ENCODE measurements at places on chromosomes 5 and 9. TPM values are rescaled to one million over a fixed set of nuclear protein-coding genes. Genes with fewer than 3 reads are reported as not detected.

GRCh38 chr5:175520321-175520720 lies 42.0 kb downstream of the SFXN1 start:
- no peaks in the 10 kb centered on the region for H3K27me3 ChIP-seq
- H3K4me3 ChIP-seq = peak overlapping the region; percentile 65
- H3K27ac ChIP-seq = peak overlapping the region; percentile 100
- H3K4me1 ChIP-seq = peaks cover 95% of the 10 kb centered on the region
- H3K36me3 ChIP-seq = peaks cover 80% of the 10 kb centered on the region

- no peak for DNase-seq
- no peaks in the 10 kb centered on the region for H3K27me3 ChIP-seq
- H3K4me3 ChIP-seq = no peak overlapping the region
- H3K36me3 ChIP-seq = peaks cover 85% of the 10 kb centered on the region
- peak overlapping the region; percentile 14 for H3K27ac ChIP-seq
Observed at GRCh38 chr9:127444921-127445850, 6.0 kb downstream of the RPL12 start.

GRCh38 chr5:56973473-56973872 lies 21.6 kb upstream of the MIER3 start:
- H3K4me1 ChIP-seq = no peaks in the 10 kb centered on the region
- H3K27me3 ChIP-seq = peaks cover 2% of the 10 kb centered on the region
- DNase-seq = no peak
- H3K36me3 ChIP-seq = no peaks in the 10 kb centered on the region

DNA sequence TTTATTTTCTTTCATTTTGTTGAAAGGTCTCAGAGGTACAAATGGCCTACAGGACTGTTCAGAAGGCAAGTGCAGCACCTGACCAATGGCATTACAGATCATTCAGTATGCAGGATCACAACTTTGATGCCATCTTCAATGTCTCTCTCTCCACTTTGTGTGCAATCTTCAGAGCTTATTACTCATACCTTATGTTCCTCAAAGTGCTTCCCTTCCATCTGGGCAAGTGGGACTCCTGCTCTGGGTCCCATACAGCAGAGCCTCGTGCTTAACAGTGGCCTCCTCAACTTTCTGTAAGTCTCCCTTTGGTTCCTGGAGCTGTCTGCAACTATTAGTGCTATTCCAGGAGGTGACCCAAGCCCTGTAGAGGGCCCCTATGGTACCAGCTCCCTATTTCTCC lies 358.4 kb upstream of the RPS23 start:
- H3K4me3 ChIP-seq = no peak overlapping the region
- no peaks in the 10 kb centered on the region for H3K27me3 ChIP-seq
- H3K36me3 ChIP-seq = no peaks in the 10 kb centered on the region
- no peak for DNase-seq

- no peaks in the 10 kb centered on the region for H3K27me3 ChIP-seq
- DNase-seq = no peak
- no peaks in the 10 kb centered on the region for H3K4me1 ChIP-seq
- H3K27ac ChIP-seq = no peak overlapping the region
- no peak overlapping the region for H3K4me3 ChIP-seq
- peaks cover 5% of the 10 kb centered on the region for H3K36me3 ChIP-seq
Observed at GRCh38 chr5:83022334-83022733, 54.9 kb downstream of the TMEM167A start.

GRCh38 chr9:136599811-136600660 lies 54.2 kb upstream of the NOTCH1 start:
- no peak for DNase-seq
- H3K27me3 ChIP-seq = peaks cover 30% of the 10 kb centered on the region
- H3K4me3 ChIP-seq = no peak overlapping the region

GRCh38 chr5:10542055-10542550 lies 21.8 kb upstream of the ANKRD33B start:
- peaks cover 26% of the 10 kb centered on the region for H3K27me3 ChIP-seq
- H3K27ac ChIP-seq = no peak overlapping the region
- peaks cover 8% of the 10 kb centered on the region for H3K4me1 ChIP-seq
- no peaks in the 10 kb centered on the region for H3K36me3 ChIP-seq
- no peak overlapping the region for H3K4me3 ChIP-seq

GRCh38 chr9:96441798-96442445 lies 8.0 kb upstream of the HABP4 start:
- no peaks in the 10 kb centered on the region for H3K27me3 ChIP-seq
- H3K36me3 ChIP-seq = no peaks in the 10 kb centered on the region
- no peak overlapping the region for H3K27ac ChIP-seq
- H3K4me1 ChIP-seq = no peaks in the 10 kb centered on the region
- no peak overlapping the region for H3K4me3 ChIP-seq
- no peak for DNase-seq

- H3K4me3 ChIP-seq = no peak overlapping the region
- H3K27ac ChIP-seq = no peak overlapping the region
- peaks cover 10% of the 10 kb centered on the region for H3K27me3 ChIP-seq
- H3K4me1 ChIP-seq = no peaks in the 10 kb centered on the region
Observed at GRCh38 chr5:158414780-158415179, 555.8 kb upstream of the CLINT1 start.

DNA sequence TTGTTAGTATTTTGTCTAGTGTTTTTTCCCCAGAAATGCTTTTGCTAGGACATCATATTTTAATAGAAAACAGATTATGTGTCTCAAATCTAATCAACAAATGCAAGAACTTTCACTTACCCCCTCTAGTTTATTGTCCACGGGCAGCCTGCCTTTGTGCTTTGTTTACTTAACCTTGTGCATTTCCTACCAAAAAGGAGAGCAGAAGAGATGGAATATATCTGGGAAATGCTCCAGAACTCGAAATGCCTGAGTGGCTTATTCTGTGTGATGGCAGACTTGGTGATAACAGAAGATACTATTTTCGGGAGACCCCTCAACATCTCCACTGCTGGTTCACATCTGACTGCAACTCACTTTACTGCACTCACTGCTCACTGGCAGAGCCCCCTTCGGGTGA lies 33.3 kb upstream of the SPDL1 start:
- H3K4me3 ChIP-seq = no peak overlapping the region
- no peak for DNase-seq
- peaks cover 3% of the 10 kb centered on the region for H3K4me1 ChIP-seq
- peaks cover 56% of the 10 kb centered on the region for H3K27me3 ChIP-seq

GRCh38 chr9:97873425-97873824 lies 20.4 kb downstream of the FOXE1 start:
- no peak overlapping the region for H3K27ac ChIP-seq
- H3K27me3 ChIP-seq = peaks cover 4% of the 10 kb centered on the region
- no peak overlapping the region for H3K4me3 ChIP-seq
- no peak for DNase-seq
- H3K36me3 ChIP-seq = peaks cover 3% of the 10 kb centered on the region

- H3K27me3 ChIP-seq = peaks cover 1% of the 10 kb centered on the region
- no peak overlapping the region for H3K27ac ChIP-seq
- H3K36me3 ChIP-seq = no peaks in the 10 kb centered on the region
- H3K4me1 ChIP-seq = peaks cover 35% of the 10 kb centered on the region
Observed at GRCh38 chr5:56169281-56169680, 63.8 kb downstream of the ANKRD55 start.

GRCh38 chr9:107161338-107161737 lies 121.7 kb upstream of the RAD23B start:
- DNase-seq = no peak
- no peaks in the 10 kb centered on the region for H3K36me3 ChIP-seq
- H3K4me3 ChIP-seq = no peak overlapping the region
- no peak overlapping the region for H3K27ac ChIP-seq

GRCh38 chr5:169347786-169348185 lies 46.8 kb upstream of the SLIT3 start:
- no peaks in the 10 kb centered on the region for H3K4me1 ChIP-seq
- H3K4me3 ChIP-seq = no peak overlapping the region
- no peak overlapping the region for H3K27ac ChIP-seq
- H3K27me3 ChIP-seq = peaks cover 5% of the 10 kb centered on the region
- H3K36me3 ChIP-seq = no peaks in the 10 kb centered on the region

GRCh38 chr9:133734590-133735414 lies 3.4 kb downstream of the SARDH start:
- peak overlapping the region; percentile 42 for H3K27ac ChIP-seq
- H3K36me3 ChIP-seq = no peaks in the 10 kb centered on the region
- no peak for DNase-seq
- H3K4me3 ChIP-seq = no peak overlapping the region
- H3K4me1 ChIP-seq = peaks cover 5% of the 10 kb centered on the region
- H3K27me3 ChIP-seq = no peaks in the 10 kb centered on the region

GRCh38 chr5:159765135-159765433 lies 151.2 kb upstream of the ADRA1B start:
- no peaks in the 10 kb centered on the region for H3K36me3 ChIP-seq
- H3K27me3 ChIP-seq = peaks cover 21% of the 10 kb centered on the region
- no peak overlapping the region for H3K4me3 ChIP-seq
- H3K4me1 ChIP-seq = peaks cover 6% of the 10 kb centered on the region

DNA sequence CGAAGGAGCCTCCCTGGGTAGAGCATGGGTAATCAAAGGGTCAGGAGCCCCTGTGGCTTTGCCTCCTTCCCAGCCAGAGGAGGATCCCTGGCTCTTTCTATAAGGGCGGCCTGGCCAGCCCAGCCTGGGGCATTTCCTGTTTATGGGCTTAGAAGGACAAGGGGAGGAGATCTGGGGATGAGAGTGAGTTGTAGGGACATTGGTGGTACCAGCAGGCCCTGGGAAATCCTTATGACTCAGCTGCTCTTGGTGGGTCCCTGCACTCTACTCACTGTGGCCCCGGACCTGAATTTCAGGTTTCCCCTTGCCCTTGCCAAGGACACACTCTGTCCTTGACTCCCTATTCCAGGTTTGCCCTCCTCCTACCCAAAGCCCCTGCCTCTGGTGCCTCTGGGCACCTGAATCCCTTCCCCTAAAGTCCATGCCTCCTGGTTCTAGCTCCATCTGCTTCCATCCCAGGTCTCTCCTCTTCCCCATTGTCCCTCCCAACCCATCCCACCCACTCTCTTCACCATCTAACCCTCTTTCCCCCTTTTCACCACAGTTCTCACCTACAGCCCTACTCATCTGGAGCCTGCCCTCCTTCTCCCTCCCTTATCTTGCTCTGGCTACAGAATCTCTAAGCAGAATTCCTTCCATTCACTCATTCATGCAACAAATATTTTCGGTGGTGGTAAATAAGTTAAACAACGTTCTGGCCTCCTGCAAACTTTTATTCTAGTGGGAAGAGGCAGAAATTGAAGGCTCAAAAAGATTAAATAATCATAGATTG lies 34.9 kb downstream of the PCDH1 start:
- no peaks in the 10 kb centered on the region for H3K36me3 ChIP-seq
- peaks cover 12% of the 10 kb centered on the region for H3K4me1 ChIP-seq
- no peak overlapping the region for H3K4me3 ChIP-seq

Gene KIF3A
- 12.1 TPM for total RNA-seq

Gene SLC30A5
- 42.8 TPM for total RNA-seq

Gene ERMP1
- 23.2 TPM for total RNA-seq

Gene CCDC152
- 6.7 TPM for total RNA-seq

Gene ZNF883
- 0.22 TPM for total RNA-seq

Gene CDC20B
- not detected for total RNA-seq

Gene IRX2
- total RNA-seq = not detected

Gene C9orf43
- total RNA-seq = 0.81 TPM

Data from activated CD4-positive, alpha-beta memory T cell treated with anti-CD3 and anti-CD28 coated beads for 36 hours (primary cell).